ENCODE measurements at places on chromosomes 3 and 15.

GRCh38 chr3:95289295-95289694 lies 1226.4 kb downstream of the NSUN3 start:
- DNase-seq, result no peak

GRCh38 chr3:128464188-128464587 lies 2.5 kb downstream of the DNAJB8 start:
- no peak for DNase-seq

GRCh38 chr3:39295184-39295775 lies 15.4 kb upstream of the CX3CR1 start:
- DNase-seq, result no peak

GRCh38 chr15:99249270-99249841 lies at the start of gene TTC23:
TTC23 (minus strand) TSS chr15:99249581; CDS start chr15:99228712, 20,869 bp downstream.
- peak; percentile 67 for DNase-seq

DNA sequence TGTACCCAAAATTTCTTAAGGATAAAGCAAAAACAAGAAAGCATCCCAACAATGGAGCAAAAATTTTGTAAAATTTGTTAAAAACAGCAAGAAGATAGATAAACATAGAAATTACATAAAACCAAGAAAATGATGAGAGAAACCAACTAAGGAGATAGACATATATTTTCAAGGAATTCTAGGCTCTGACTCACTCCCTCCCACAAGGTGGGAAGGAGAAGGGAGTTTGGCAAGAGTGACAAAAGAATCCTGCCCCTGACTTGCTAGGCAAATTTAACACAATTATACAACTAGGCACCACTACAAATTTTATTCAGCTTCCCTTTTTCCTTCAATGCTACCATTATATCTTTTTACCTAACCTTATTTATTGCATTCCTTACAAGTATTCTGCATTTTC lies 70.9 kb downstream of the MYO9A start:
- no peak for DNase-seq

DNA sequence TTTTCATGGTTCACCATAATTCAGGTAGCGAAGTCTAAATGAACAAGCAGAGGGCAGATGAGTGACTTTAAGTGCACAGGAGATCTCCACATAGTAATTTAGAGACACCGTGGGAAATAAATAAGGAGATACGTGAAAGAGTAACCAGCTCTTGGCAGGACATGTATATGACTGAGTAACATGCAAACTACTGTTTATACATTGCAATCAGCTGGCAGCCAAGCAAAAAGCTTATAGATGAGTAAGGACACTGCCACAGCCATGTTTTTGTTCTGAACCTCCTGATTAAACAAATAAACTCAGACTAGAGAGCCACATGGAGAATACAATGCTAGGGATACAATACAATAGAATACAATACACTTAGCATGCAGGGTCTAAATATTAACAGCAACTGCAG lies 252.4 kb downstream of the FHIT start:
- DNase-seq, result no peak

GRCh38 chr3:27554706-27555105 lies 70.5 kb upstream of the SLC4A7 start:
- no peak for DNase-seq

GRCh38 chr15:54212635-54213034 lies 234.4 kb downstream of the UNC13C start:
- DNase-seq, result no peak

- no peak for DNase-seq
These were observed 2.8 kb upstream of the SSUH2 start for GRCh38 chr3:8647137-8647985.

DNA sequence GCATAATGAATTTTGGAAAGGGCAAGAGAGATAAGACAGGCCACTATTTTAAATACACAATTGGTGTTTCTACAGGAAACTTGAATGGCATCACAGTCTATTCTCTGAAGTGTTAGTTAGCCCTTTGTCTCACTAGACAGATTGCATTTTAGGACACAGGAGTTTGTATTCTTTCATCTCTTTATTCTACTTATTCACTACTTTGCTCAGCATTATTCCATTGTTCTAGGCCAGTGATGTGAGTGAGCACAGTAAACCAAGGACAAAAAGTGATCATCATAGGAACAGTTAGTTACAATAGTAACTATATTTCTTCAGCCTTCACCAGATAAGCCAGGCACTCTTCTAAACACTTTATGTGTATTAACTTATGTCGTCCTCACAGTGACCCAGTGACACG lies 150.2 kb upstream of the SLCO3A1 start:
- no peak for DNase-seq

- no peak for DNase-seq
These were observed 388.1 kb downstream of the TBC1D5 start for GRCh38 chr3:17354341-17354740.

- no peak for DNase-seq
These were observed 3.6 kb downstream of the CXCR6 start for GRCh38 chr3:45946875-45947274.

- no peak for DNase-seq
These were observed 4.6 kb downstream of the TCTA start for GRCh38 chr3:49416867-49417266.

GRCh38 chr15:57003418-57003817 lies 85.0 kb downstream of the TCF12 start:
- DNase-seq, result no peak

DNA sequence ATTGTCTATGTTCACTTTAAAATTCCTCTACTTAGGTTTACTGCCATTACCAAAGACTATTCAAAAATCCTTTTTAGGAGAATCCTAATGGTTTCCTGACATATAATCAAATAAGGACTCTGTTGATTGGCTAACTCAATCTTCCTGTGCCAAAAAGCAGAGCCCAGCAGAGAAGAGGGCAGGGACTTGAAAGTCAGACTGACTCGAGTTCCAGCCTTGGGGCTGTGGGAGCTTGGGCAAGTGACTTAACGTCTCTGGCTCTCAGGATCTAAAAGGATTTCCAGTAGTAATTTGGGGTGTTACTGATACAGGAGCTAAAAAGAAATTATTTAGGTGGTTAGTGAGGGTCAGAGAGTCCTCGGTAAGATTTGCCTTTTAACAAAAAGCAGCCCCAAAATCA lies 10.9 kb downstream of the CCR5 start:
- DNase-seq, result no peak

DNA sequence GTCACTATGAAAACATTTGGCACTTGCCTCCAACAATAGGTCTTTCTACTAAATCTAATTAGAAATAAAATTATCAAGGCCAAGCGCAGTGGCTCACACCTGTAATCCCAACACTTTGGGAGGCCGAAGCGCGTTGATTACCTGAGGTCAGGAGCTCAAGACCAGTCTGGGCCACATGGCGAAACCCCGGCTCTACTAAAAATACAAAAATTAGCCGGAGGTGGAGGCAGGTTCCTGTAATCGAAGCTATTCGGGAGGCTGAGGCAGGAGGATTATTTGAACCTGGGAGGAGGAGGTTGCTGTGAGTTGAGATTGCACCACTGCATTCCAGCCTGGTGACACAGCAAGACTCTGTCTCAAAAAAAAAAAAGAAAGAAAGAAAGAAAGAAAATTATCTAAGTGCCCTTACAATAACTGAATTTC lies 1.6 kb upstream of the PLD1 start:
- no peak for DNase-seq

DNA sequence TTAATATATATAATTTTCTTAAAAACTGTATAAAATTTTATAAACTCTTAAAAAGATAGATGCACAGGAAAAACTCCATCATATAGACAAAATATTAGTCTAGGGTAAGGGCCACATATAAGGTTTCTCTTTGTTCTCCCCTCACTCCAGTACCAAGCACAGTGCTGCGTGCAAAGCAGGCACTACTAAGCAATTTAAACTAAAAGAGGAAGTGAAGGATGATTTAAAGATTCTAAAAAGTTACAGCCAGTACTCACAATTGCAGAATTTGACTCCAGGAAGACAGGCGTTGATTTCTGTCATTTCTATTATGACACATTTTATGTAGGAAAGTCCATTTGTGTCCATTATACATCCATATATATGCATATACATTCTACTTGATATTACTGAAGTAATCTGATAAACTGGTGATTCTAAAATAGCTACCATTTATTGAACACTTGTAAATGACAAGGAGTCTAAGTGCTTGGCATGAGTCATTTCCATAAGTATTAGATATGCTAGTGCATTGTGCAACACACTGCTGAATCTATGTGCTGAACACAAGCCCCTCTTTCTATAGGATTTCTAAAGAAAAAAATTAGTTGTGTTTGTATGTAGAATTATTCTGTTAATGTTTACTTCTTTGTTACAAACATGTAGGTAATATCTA lies 785.5 kb upstream of the ARRDC4 start:
- no peak for DNase-seq

DNA sequence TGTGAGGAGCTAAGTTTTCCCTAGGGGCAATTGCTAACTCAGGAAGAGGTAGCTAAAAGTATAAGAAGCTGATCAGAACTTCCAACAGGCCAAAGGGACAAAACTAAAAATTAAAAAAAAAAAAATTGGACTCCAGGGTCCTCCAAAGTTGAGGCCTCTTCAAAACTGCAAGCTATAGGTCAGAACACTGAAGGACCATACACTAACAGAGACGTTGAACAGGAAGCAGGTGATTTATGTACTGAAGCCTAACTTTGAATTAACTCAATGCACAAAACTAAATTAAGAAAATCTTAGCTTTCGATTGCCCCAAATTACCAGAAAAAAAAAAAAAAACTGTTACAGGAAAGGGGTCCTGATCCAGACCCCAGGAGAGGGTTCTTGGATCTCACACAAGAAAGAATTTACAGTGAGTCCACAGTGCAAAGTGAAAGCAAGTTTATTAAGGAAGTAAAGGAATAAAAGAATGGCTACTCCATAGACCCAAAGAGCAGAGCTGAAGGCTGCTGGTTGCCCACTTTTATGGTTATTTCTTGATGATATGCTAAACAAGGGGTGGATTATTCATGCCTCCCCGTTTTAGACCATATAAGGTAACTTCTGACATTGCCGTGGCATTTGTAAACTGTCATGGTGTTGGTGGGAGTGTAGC lies 442.8 kb upstream of the NECTIN3 start:
- no peak for DNase-seq

GRCh38 chr3:108342837-108343486 lies 46.6 kb downstream of the HHLA2 start:
- DNase-seq, result no peak

GRCh38 chr3:195711813-195712534 lies 8.8 kb upstream of the MUC20 start:
- DNase-seq, result no peak

- DNase-seq, result peak; percentile 80
These were observed 557 bp downstream of the TFG start for GRCh38 chr3:100709842-100710260.

DNA sequence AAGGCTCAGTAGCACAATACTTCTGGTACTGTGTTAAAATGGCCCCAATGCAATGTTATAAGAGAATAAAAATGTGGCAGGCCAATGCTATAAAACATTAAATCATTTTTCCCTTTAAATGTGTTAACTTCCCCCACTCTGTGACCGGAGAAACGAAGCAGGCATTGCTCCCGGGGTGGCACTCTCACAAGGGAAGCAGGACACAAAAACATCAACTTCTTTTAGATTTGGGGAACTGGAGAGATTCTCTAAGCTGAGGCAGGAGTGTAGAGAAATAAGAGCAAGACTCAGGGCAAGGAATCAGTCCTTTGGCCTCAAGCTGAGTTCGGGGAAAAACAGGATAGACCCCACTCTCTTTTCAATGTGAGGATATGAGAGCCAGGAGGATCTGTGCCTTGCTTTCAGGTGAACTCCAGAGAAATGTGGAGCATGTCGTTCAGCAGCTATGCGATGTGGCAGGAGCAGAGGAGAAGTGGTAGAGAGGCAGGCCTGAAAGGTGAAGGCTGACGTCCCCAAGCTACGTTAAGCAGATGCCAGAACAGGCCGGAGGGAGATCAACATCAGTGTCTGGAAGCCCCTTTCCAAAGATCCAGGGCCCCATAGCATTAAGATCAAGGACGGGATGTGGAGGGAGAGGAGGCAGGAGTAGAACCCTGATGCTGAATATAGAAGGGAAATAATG lies 160.2 kb downstream of the PLD1 start:
- no peak for DNase-seq

- no peak for DNase-seq
These were observed 630.3 kb downstream of the NAALADL2 start for GRCh38 chr3:175489406-175489805.

GRCh38 chr3:16415911-16416476 lies 97.5 kb downstream of the RFTN1 start:
- no peak for DNase-seq

DNA sequence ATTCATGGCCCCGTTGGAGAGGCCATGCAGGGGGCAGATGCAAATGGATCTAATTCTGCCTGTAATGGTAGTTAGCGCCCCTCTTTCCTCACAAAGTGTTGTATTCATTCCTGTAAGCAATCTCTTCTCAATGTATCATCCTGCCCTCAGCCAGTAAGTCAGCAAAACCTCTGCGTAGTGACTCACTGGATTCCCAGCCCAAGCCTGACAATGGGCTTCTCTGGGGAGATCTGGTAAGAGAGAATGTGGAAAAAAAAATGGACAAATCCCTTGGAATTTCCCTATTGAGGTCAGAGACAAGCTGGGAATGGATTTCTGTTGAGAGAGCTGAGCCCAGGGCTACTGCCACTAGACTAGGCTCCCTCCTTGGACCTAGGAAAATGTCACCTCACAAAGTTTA lies 25.4 kb downstream of the ADPGK start:
- no peak for DNase-seq

GRCh38 chr15:78695854-78696253 lies 54.8 kb upstream of the CHRNB4 start:
- no peak for DNase-seq

GRCh38 chr15:62886431-62887071 lies 156.0 kb upstream of the TPM1 start:
- DNase-seq, result no peak

DNA sequence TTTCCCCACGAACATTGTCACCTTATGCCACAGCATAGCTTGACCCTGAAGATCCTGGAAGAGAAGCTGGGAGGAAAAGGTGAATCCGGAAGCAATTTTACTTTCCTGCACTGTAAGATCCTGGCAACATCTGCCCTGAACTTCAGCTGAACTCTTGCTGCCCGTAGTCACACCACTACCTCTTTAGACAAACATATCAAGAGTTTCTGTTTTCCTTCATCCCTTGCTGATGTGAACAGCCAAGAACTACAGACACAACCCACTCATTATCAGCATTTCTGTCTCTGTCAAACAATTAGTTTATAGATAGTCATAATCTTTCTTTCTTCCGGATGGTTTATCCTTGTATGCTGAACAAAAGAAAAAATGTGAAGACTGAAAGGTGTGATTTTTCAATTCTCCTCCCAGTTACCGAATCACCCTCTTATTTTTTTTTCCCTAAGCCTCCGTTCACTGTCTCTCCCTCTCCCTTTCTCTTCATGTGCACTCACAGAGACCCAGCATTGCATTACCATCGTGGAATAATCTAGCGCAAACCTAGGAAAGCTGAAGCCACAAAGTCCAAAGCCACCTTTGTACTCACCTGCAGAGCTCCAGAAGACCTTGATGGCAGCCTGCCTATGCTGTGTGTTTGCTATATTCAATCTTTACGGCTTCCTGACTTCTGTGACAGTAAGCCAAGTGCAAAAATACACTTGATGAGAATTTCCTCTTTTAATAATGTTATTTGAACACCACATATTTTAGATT lies 229.2 kb downstream of the CDIN1 start:
- no peak for DNase-seq

GRCh38 chr15:63860155-63860554 lies 26.4 kb upstream of the HERC1 start:
- DNase-seq, result no peak
